ENCODE measurements at places on chromosomes 16 and 17. TPM values are rescaled to one million over a fixed set of nuclear protein-coding genes. Genes with fewer than 3 reads are reported as not detected.

KRTAP9-2 gene
- total RNA-seq = not detected

FAM20A gene
- not detected for total RNA-seq

CASKIN1 gene
- total RNA-seq = 0.13 TPM

TCAP gene
- 0.51 TPM for total RNA-seq

GGT6 gene
- not detected for total RNA-seq

KCTD19 gene
- not detected for total RNA-seq

GAN gene
- total RNA-seq = 5.6 TPM

TMEM219 gene
- 50.6 TPM for total RNA-seq

TNS4 gene
- total RNA-seq = not detected

CLEC19A gene
- total RNA-seq = not detected

KIFC3 gene
- total RNA-seq = 63.8 TPM

ALOX12B gene
- total RNA-seq = not detected

TP53 gene
- total RNA-seq = 51.2 TPM

PRAC1 gene
- not detected for total RNA-seq

CBFA2T3 gene
- total RNA-seq = not detected

GNAO1 gene
- not detected for total RNA-seq

C16orf54 gene
- not detected for total RNA-seq

IFI35 gene
- 6.2 TPM for total RNA-seq

RAB11FIP4 gene
- not detected for total RNA-seq

SDR42E1 gene
- 4.4 TPM for total RNA-seq

SPATA32 gene
- total RNA-seq = not detected

PDE6G gene
- 1.3 TPM for total RNA-seq

DNAJA2 gene
- 62.6 TPM for total RNA-seq

CLEC3A gene
- not detected for total RNA-seq

RNF222 gene
- not detected for total RNA-seq

LGALS3BP gene
- total RNA-seq = 2.8 TPM

ZNF174 gene
- total RNA-seq = 7.1 TPM

CCT6B gene
- 0.63 TPM for total RNA-seq

DUSP14 gene
- 23.5 TPM for total RNA-seq

CMTM2 gene
- not detected for total RNA-seq

KRTAP4-8 gene
- not detected for total RNA-seq

PSMC3IP gene
- total RNA-seq = 2.8 TPM

TEKT5 gene
- not detected for total RNA-seq

KRTAP4-1 gene
- total RNA-seq = not detected

All from dermis microvascular lymphatic vessel endothelial cell (primary cell).